ENCODE measurements at places on chromosomes 5 and 9.

DNA sequence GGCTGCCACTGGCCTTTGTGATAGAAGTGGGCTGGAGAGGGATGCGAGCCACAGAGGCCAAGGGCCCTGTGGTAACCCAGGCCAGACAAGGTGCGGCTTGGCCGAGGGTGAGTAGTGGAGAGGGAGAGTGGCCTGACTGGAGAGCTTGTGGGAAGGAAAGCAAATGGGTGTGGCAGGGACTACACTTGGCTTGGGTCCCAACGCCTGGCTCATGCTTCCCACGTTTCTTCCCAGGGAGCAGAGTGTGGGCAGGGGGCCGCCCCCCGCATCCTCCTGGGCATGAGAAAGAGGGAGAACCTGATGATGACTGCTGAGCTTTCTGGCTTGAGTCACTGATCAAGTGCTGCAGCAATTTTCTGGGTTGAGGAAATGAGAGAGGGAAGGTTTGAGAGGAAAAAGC, 95.7 kb downstream of the ANKH start:
- DNase-seq, result no peak

DNA sequence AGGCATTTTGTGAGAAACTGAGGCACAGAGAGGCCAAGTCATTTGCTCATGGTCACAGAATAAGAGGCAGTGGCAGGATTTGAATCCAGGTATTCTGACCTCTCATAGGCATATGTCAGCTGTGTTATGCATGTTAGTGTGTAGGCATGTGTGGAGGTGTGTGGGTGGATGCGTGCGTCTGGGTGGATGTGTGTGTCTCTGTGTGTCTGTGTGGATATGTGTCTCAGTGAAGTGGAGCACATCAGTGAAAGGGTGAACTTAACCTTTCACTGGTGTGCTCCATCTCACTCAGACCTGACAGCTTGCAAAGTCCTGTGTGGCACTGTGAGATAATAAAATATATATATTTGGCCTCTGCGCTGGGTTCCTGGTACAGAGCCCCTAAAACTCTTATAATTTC, 32.0 kb upstream of the SMU1 start:
- no peak for DNase-seq

- no peak for DNase-seq
Measured at GRCh38 chr5:157126-157715, 34.1 kb upstream of the LRRC14B start.

DNA sequence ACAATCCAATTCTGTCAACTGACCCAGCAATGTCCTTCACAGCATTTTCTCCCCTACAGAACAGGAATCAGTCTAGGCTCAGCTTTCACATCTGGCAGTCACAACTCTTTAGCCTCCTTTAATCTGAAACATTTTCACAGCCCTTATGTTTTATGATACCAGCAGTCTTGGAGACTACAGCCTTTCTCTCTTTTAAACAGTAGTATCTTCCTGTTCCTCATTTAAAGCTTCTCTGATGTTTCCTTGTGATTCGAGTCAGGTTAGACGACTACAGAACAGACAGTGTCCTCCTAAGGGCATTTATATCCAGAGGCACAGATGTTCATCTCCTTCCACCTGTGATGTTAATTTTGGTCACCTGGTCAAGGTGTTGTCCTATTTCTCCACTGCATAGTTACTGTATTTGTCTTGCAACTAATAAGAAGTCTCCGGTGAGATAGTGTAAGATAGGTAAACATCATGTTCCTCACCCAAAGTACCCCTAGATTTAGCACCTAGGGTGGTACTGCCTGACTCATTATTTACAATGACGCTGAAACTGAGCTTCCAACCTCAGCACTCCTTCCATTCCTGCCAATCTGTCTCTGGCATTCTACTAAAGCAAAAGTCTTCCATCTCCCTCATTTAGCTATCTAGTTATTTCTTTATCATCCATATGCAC, 20.7 kb downstream of the TTC39B start:
- DNase-seq, result no peak

GRCh38 chr9:124960409-124960752, 19.5 kb upstream of the GOLGA1 start:
- no peak for DNase-seq

- DNase-seq, result no peak
Measured at GRCh38 chr5:94627191-94627590, 8.7 kb downstream of the SLF1 start.

- DNase-seq, result no peak
Measured at GRCh38 chr5:149639737-149640136, 58.4 kb downstream of the ARHGEF37 start.

GRCh38 chr5:111017731-111018130, 53.8 kb upstream of the TSLP start:
- DNase-seq, result no peak

GRCh38 chr5:109695005-109695926, 5.5 kb downstream of the MAN2A1 start:
- DNase-seq, result no peak

GRCh38 chr5:43063721-43064171, 23.6 kb upstream of the ANXA2R start:
- no peak for DNase-seq

All from NCI-H2107 (cell line).